ENCODE measurements at places on chromosomes 13 and 19.
A peak's percentile ranks its signal among the peaks of the same experiment; 100 is the strongest.

- DNase-seq = no peak
Measured at GRCh38 chr19:10766671-10767201, 48.9 kb downstream of the DNM2 start.

- DNase-seq = no peak
Measured at GRCh38 chr13:99327126-99327525, 19.9 kb upstream of the GPR183 start.

DNA sequence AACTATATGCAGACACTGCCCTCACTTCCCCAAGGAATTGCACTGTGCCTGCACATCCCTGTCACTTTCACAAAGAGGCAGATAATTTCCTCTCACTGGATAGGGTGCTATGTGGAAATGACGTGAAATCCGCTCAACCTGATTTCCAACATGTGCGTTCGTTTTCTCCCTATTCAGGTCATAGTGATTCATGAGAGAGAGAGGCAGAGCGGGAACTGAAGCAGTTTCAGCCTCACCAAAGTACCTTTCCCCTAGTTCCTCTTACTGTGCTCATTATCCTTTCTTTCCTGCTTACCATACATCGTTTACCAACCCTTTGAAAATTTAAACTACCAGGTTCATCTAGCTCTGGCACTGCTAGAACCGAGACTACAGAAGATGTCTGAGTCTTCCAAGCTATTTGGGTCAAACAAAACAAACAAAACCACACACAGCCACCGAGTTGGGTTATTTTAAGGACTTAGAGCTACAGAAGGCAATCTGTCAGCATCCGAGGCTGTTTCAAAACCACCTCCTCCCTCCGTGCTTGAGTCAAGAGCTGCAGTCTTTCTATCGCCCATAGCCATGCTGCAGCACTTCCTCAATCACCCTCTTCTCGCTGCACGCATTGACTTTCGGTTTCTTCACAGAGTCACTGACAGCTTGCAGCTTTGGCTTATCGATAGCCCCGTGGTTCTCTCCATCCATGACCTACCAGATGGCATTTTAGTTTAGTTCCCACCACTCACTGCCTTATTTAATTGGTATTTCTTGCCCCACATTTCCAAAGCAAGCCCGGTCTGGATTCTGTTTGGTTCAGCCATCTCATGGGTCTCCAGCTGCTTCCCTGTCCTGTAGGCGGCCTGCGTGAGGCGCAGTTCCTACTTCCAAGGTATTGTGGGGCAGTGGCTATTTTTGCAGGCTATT, 1395.8 kb downstream of the EFNB2 start:
- peak; percentile 18 for DNase-seq

- no peak for DNase-seq
Measured at GRCh38 chr13:33259296-33259695, 26.3 kb downstream of the STARD13 start.

DNA sequence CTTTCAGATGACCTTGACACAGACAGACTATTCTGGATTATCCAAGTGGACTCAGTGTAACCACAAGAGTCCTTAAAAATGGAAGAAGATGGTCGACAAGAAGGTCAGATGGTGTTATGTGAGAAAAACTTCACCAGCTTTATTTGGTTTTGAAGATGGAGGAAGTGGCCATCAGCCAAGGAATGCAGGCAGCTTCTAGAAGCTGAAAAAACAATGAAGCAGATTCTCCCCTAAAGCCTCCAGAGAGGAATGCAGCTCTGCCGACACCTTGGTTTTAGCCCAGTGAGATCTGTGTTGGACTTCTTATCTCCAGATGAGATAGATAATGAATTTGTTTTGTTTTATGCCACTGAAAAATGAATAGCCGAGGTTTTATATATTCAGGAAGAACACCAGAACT, 501.5 kb downstream of the DCT start:
- no peak for DNase-seq

DNA sequence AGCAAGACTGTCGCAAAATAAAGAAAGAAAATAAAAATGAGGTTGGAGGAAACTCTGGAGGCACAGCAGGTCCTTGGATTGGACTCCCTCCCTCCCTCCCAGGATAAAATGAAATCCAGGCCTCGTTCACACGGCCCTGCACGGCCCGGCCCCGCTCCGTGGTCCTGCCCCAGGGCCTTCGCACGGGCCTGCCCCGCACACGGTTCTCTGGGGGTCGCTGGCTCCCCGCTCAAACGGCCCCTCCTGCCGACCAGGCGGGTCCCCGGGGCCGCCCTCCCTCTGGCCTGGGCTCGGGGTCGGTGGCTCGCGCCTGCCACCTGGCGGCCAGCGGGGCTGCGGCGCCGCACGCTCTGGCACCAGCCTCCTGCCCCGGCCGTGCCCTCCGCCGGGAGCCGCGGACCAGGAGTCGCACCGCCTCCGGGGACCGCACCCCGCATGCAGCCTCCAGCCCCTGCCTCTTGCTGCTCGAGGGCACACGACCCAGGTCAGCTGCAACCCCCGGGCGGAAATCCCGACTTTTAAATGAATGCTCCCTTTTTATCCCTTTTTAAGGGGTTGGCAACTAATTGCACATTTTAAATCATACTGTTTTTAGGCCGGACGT, 1.5 kb upstream of the WDR18 start:
- peak; percentile 55 for DNase-seq

GRCh38 chr13:85521657-85522056, 277.6 kb downstream of the SLITRK6 start:
- DNase-seq = no peak

- DNase-seq = no peak
Measured at GRCh38 chr13:29758531-29759114, 91.8 kb downstream of the UBL3 start.

DNA sequence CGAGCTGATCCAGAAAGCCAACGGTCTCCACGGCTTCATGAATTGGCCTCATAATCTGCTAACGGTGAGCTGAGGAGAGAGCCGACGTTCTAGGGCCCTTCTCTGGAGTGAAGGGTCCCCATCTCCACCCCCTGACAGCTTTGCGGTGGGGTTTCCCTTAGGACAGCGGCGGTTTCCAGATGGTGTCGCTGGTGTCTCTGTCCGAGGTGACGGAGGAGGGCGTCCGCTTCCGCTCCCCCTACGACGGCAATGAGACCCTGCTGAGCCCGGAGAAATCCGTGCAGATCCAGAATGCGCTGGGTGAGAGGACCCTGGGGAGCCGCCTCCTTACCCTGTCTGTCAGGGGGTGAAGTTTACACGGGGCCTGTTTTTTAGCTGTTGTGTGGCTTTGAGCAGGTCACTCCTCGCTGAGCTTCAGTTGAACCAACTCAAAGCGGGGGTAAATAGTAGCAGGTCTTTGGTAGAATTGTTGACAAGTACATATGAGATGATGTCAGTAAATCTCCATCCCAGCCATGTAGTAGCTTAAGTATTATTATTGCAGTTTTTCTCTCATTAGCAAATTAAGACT, 801 bp downstream of the QTRT1 start:
- no peak for DNase-seq

DNA sequence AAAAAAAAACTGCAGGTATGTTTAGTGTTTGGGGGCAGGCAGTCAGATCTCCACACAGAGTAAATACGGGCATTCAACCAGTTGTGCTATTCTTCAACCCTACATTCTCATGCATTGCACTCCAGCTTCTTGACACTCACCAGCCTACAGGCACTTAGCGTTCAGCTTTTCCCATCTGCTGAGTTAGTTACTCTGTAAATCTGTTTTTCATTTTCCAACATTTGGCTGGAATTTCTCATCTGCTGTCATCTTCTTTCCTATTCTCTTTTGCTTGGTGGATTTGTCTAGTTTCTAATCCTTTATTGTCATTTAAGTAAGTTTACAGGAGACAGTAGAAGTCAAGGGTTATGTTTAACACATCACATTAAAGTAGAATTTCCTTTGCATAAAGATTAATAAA, 1318.9 kb downstream of the OLFM4 start:
- no peak for DNase-seq

- no peak for DNase-seq
Measured at GRCh38 chr19:10173527-10173926, 21.2 kb downstream of the DNMT1 start.

DNA sequence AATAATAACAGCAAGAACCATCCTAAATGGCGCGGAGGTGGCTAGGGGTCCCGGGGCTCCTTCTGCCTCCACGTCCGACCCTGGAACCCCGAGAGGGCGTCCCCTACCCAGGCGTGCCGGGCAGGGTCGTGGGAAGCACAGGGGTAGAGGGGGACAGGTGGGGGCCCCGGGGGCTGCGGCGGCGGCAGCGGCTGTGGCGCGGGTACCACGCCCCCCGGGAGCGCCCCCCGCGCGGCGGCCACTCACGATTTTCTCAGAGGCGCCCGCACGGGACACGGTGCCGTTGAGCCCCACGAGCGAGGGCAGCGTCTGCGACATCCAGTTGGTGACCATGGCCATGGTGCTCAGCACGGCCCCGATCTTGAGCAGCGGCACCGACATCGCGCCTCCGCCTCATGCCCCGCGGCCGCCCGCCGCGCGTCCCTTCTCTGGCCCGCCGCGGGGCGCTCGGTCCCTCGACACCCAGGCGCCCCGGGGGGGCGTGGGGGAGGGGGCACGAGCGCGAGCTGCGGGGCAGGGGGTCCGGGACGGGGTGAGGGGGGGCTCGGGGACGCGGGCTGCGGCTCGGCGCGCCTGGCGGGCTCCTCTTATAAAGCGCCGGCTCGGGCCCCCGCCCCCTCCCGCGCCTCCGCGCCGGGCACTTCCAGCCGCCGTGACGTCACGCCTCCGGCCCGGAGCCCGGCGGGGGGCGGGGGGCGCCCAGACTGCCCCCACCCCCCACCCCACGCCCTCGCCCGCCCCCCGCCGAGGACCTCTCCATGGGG, 22.9 kb downstream of the OLFM2 start:
- DNase-seq = no peak

DNA sequence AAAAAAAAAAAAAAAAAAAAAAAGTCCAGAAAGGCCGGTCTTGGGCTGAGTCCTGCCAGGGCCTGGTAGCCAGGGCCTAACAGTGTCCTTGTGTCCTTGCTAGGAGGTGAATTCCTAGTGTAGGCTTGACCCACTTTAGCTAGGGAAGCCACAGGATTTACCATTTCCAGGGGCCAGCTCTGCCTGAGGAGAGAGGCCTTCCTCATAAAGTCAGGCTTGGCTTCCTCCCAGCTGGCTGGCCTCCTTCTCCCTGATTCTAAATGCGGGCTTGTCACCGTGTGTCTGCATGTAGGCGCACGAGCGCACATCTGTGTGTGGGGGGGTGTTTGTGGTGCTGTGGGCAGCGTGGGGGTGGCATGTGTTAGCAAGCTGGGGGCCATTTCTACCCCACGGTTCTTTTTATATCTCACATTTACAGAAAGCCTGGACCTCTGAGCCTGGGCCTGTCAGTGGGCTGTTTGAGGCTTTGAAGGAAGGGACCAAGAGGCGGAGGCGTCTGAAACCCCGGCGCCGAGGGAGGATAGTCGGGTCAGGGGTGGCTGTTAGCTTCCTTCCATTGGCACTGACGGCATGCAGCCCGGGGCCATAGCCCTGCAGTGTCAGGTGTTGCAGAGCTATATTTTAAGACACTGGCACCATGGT, 31.7 kb downstream of the IER2 start:
- DNase-seq = no peak

- DNase-seq = no peak
Measured at GRCh38 chr13:40385858-40386180, 280.6 kb downstream of the FOXO1 start.

DNA sequence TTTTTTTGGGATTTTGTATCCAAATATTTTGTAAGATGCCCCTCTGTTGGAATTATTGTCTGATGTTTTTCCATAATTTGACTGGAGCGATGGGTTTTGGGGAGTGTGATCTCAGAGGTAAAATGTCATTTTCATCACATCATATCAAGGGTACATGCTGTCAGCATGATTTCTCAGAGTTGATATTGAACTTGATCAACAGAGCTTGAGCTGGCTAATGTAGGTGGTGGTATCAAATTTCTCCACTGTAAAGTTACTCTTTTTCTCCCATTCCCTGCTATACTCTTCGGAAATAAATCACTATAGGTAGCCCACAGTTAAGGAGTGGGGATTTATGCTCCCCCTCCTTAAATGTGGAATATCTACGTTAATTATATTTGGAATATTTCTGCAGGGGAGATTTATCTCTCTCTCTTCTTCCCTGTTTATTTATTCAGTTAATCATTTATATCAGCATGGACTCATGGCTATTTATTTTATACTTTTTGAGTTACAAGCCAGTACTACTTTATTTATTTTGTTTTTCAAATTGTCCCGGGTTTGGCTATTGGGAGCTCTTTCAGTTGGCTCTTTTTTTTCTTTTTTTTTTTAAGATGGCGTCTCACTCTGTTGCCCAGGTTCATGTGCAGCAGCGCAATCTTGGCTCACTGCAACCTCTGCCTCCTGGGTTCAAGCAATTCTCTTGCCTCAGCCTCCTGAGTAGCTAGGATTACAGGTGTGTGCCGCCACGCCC, 8.8 kb downstream of the SETDB2 start:
- DNase-seq = no peak

DNA sequence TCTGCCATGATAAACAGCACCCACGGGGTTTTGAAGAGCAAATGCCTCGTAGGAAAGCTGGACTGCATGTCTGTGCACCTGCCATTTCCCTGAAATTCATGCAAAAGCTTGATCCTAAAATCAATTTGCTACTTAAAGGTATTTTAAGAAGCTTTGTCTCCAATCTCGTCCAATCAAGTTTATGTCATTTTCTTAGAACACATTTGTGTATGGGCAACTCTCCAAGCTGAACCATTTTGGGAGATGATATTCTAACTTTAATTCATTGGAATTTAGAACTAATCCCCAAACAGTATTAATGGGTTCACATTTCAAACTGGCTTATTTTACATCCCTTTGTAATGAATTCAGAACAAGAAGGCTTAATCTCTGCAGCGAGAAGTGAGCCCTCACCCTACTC, 822 bp downstream of the ADPRHL1 start:
- DNase-seq = no peak

DNA sequence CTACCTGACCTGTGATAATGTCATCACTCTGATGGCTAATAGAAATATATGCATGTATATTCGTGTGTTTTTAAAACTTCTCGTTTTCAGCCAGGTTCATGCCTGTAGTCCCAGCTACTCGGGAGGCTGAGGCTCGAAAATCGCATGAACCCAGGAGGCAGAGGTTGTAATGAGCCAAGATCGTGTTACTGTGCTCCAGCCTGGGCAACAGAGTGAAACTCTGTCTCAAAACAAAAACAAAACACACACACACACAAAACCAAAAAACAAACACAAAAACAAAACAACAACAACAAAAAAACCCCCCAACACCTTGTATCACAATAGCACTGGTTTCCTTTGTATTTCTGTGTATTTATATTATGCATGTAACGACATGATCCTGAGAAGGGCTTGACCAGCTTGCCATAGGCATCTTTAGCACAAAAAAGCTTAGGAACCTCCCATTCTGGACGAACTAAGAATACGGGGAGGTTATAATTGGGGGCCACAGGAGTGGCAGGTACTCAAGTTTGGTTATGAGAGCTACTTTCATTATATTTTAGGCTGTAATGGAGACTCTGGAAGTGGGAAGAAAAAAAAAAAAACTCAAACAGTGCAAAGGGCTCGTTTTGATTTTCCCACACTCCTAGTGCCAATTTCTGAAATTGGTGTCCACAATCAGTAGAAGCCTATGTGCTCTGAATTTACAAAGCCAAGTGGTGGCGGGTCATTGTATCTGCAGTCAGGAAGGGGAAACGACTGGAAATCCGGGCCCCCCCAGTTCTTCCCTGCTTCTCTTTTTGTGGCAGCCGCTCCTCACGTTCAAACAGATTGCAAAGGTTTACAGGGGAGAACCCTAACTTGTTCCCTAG, 1.2 kb upstream of the ACP7 start:
- no peak for DNase-seq

- no peak for DNase-seq
Measured at GRCh38 chr19:38033658-38034491, 126.9 kb downstream of the SIPA1L3 start.
